ENCODE measurements at places on chromosomes 6 and 20.

GRCh38 chr6:82259389-82259788 is 11.8 kb upstream of the IBTK start:
- no peak for DNase-seq

GRCh38 chr6:148242180-148242579 is 100.5 kb upstream of the SASH1 start:
- no peak for DNase-seq

DNA sequence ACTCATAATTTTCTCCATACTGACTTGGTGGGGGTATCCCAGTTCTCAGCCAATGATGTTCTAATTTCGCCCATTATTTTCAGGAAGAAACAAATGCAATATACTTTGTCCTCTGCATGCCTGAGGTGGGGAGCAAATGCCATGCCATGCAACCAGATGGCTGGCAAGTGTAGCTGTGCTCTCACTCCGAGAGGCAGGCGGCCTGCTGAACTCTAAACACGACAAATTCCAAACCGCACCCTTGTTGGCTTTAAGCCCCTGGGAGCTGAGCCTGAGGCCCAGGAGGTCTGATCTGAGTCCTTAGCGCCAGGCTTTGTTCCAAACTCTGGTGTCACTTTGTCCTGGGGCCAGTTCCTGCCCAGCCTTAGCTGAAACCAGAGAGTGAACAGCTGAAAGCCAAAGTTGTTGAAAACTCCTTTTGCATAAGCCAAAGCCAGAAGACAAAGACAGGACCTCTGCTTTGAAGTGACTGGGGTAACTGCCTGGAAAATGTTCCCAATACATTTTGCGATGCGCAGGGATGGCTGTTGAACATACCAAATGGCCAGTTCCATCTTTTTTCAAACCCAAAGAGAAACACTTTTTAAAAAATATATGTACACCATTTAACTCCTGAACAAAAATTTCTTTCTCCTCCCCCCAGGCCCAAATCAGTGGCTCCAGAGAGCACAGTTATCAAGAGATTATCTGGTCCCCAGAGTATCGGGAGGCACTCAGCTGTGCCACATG is 46.2 kb downstream of the TTI1 start:
- DNase-seq: no peak

DNA sequence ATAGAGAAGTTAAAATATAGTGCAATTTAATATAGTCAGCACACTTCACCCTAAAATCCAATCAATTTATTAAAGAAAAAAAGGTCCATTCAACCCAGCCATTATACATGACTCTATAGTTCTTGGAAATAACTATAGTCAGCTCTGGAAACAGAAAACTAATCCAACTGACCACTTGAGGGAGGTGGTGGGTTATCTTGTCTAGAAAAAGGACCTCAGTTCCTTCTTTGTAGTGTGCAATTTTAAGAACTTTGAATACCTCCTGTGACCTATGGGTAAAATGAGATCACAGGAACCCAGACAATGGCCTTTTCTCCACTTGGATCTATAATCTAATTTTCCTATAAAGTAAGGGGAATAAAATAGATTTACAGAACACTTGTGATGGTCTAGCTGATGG is 163.6 kb upstream of the CENPW start:
- no peak for DNase-seq

DNA sequence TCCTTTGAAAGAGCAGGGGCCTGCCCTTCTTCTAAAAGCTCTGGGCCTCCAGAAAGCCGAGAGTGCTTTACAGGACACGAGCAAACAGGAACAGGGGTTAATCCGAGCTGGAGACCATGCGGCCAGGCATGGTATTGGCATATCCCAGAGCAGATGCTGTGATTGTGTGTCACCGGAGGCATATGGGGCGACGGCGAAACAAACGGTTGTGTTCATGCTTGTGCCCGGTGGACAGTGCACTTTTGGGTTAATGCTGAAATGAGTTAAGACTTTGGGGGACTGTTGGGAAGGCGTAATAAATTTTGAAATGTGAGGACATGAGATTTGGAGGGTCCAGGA is 1088.7 kb upstream of the DEFB115 start:
- DNase-seq: no peak

- DNase-seq: peak; percentile 70
These were observed 21.8 kb downstream of the FAM209B start for GRCh38 chr20:56554869-56555268.

DNA sequence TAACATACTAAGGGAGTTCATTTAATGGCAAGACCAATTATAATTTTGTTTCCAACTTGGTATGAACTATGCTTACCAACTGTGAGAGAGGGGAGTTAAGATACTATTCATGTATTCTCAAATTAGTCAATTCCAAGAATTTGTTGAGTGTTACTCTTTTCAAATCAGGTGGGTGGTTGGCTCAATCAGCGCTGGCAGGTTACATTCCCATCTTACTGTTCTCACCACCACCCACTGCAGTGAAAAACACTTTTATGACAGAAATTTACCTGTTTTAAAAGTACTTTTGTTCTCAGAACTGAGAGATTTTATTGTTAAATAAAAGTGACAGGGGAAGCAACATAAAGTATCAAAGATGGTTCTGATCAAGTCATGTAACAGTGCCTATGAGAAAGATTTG is 642.0 kb downstream of the PRKN start:
- DNase-seq: no peak

DNA sequence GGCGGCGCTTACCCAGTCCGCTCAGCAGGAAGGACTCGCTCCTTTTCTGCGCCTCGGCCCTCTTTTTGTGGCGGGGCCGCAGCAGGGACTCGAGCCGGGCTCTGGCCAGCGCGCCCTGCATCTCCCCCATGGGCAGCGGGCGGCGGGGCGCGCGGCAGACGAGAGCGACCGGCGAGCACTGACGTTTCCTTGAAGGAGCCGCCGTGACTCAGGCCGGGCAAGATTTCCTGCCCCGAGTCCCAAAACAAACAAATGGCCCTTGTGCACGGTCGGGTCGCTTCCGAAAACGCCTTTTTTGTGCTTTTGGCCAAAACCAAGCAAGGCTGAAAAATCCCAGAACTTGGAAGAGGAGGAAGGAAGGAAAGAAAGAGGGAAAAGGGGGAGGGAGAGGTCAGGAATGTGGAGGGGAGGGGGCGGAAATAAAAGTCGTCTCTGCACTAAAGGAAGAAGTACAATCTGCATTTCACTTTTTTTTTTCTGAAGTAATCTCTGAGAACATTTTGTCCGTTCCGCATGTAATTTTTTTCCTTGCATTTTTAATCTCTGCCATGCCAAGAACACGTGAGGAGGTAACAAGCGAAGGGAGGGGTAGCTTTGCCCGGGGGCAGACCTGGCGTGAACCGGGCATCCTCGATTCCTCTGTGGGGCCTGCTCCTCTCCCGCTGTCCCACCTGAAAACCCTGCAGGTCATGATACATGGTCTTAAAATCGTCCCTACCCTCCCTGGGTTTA is 123.3 kb upstream of the SLC2A12 start:
- no peak for DNase-seq

DNA sequence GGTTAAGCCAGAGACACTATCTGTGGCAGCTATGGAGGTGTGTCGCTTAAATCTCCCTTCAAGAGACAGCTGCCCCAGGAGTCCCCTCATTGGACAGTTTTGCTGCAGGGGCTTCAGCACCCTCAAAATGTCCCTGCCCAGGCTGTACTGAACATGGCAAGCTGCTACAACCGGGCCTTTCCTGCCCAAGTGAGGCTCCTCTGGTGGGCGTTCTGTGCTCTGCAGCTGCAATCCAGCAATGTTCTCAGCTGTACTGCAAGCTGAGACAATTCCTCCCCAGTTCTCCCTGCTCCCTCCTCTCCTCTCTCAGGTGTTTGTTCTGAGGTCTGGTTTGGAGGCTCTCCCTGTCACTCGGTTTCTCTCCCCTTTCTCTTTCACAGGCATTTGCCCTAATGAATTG is 190.8 kb upstream of the LAMP5 start:
- DNase-seq: peak; percentile 13

- DNase-seq: peak; percentile 85
These were observed 77.1 kb downstream of the NINL start for GRCh38 chr20:25508083-25508770.

GRCh38 chr6:168319279-168320111 is at the start of gene DACT2:
DACT2 (minus strand) TSS chr6:168319777; CDS start chr6:168319633, 144 bp downstream.
- no peak for DNase-seq

DNA sequence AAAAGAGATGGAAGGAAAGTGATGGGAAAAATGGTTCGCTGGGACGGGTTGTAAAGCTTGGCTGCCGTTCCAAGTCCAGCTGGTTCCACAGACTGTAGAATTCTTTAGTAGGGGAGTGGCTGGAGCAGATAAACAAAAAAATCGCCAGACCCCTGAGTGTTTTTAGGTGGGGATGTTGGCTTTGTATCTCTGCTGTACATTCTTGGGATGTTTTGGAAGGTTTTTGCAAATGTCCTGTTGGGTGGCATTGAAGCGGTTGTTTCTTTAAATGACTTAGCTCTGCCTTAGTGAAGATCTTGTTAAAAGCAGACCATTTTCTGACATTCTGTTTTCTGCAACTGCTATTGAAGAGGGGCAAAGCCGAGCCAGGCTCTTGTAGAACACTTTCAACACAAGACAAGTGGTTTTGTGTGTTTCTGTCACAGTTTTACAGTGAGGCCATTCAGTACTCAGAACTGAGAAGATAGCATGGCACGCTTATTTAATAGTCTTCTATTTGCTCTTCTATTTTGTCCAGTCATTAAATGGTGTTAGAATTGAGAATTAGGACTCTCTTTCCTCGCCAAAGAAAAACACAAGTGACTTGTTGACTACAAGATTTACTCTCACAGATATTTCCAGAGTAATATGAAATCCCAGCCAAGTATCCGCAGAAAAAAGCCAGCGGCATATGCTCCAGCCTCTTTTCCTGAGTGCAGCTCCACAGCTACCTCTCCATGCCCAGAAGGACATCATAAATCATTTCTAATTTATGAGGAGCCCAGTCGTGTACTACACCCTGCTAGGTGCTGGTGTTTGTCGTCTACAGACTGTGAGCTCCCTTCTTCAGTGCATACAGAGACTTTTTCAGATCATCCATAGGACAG is 65.8 kb downstream of the PHACTR2 start:
- DNase-seq: no peak

DNA sequence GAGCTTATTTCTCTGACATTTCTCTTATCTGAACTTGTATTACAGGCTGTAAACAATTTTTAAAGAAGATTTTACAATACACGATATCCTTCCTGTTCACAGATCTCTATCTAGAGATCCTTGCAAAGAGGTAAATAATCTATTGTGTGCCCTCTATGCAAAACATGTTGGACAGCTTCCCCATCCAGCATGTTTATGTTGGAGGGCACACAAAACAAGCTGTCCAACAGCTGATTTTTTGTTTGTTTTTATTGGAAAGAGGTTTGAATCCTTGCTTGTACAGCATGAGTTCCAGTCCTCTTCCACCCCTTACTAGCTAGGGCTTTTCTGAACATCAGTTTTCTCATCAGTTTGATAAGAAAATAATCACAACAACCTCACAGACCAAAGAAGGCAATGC is 62.3 kb upstream of the SYNDIG1 start:
- no peak for DNase-seq

- DNase-seq: no peak
These were observed 102.8 kb upstream of the SGK1 start for GRCh38 chr6:134420614-134421181.

- peak; percentile 29 for DNase-seq
These were observed 2.7 kb upstream of the DLL1 start for GRCh38 chr6:170293341-170294231.

DNA sequence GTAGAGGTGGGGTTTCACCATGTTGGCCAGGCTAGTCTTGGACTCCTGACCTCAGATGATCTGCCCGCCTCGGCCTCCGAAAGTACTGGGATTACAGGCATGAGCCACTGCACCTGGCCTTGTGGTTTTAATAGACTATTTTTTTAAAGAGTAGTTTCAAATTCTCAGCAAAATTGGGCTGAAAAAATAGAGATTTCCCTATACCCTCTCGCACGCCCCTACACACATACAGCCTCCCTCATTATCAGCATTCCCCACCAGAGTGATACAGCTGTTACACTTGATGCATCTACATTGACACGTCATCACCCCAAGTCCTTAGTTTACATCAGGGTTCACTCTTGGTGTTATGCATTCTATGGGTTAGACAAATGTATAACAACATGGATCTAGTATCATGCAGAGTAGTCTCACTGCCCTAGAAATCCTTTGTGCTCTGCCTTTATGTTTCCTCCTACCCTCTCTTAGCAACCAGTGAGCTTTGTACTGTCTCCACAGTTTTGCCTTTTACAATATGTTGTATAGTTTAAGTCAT is 103.6 kb downstream of the CDYL start:
- no peak for DNase-seq

GRCh38 chr6:46048646-46049297 is 33.1 kb upstream of the CLIC5 start:
- DNase-seq: no peak

DNA sequence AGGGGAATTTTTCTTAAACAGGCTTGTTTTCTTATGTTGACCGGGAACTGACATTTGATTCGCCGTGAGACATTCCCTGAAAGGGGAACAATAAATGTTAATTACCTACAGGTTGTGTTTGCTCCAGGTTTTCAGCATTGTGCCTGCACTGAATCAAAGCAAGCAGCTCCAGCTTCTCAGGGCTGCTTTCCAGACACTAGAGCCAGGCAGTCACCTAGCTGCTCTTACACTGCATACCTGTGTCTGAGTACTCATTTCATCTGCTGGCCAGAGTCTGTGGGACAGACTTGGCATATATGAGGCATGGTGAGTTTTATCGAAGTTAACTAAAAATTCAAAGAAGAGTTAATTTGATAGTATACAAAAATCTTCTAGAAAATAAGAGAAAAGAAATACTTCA is 951.8 kb upstream of the MAP3K7 start:
- no peak for DNase-seq

- DNase-seq: no peak
These were observed 153.5 kb downstream of the DLL1 start for GRCh38 chr6:170137176-170137891.

GRCh38 chr6:35061102-35061615 is 80.0 kb downstream of the TCP11 start:
- DNase-seq: no peak

GRCh38 chr6:151041686-151042085 is 176.2 kb downstream of the MTHFD1L start:
- no peak for DNase-seq

GRCh38 chr6:116254297-116255056 is 602 bp upstream of the TSPYL4 start:
- DNase-seq: no peak

GRCh38 chr20:36854348-36855240 is 21.3 kb upstream of the TLDC2 start:
- no peak for DNase-seq

DNA sequence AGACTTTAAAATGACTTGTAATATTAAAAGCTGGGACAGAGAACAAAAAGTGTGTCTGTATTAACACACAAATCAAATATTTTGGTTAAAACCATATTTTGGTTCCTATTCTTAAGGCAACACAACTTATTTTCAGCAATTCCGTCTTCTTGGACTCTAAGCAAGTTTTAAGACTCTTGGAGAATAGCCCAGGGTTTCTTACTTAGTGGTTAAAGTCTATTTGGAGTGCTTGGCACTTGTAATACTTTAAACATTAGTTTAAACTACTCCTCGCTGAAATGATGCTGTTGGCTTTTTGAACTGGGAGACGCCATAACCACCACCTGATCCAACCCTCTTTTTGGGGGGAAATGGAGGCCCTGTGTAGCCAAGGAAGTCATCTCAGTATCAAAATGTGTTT is 109.7 kb upstream of the GMDS start:
- no peak for DNase-seq

GRCh38 chr6:41399424-41399823 is 64.0 kb downstream of the NCR2 start:
- no peak for DNase-seq

- DNase-seq: no peak
These were observed 12.5 kb downstream of the GNAS-AS1 start for GRCh38 chr20:58838174-58838573.
